ENCODE measurements at places on chromosomes 6 and 20.

DNA sequence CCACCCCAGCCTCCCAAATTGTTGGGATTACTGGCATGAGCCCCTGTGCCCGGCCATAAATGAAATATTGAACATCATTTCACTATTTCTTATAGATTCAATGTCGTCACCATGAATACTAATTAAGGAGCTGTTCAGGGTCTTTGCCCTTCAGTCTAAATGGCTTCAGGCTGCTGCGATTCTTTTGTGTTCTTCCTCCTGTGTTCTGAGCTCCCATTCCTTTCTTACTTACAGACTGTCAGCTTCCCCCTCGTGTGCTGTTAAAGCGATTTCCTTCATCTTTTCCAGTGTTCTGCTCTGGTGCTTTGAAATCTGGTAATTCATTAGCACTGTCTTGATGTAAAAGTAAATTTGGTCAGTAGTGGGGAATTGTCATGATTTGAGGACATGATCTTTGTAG, 63.3 kb upstream of the PRDM1 start:
- no peak for DNase-seq

DNA sequence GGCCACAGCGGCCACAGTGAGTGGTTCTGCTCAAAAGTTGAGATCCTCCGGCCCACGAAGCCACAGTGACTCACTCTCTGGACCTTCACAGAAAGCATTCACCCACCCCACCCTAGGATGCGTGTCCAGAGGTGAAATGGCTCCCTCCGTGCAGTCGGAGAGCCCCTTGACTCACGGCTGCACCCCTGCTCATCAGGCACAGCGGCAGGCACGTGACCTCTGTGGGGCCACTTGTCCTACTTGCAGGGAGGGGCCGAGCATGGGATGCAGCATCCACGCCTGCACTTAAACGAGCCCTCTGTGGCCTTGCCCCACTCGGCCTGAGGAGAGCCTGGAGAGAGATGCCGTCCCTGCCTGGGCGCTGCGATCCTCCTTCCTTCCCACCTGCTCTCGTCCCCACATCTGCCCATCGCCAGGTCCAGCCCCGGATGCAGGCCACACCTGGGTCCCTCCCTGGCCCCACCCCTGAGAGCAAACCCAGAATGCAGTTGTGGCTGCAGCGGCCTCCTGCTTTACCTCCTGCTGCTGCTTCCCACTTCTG, 28.7 kb downstream of the NTSR1 start:
- DNase-seq: no peak

GRCh38 chr20:2402271-2402980, 21.7 kb downstream of the TGM6 start:
- DNase-seq: no peak

- DNase-seq: no peak
Observed at GRCh38 chr6:129632172-129632613, 77.8 kb downstream of the ARHGAP18 start.

GRCh38 chr6:100846276-100846675, 34.9 kb downstream of the ASCC3 start:
- DNase-seq: no peak

- DNase-seq: no peak
Observed at GRCh38 chr6:69954733-69955132, 88.4 kb downstream of the COL19A1 start.

GRCh38 chr6:156657296-156657695, 119.9 kb upstream of the ARID1B start:
- no peak for DNase-seq

- DNase-seq: no peak
Observed at GRCh38 chr6:68126089-68126749, 508.9 kb upstream of the ADGRB3 start.

- DNase-seq: no peak
Observed at GRCh38 chr6:69622230-69622629, 174.6 kb downstream of the LMBRD1 start.

GRCh38 chr20:5843054-5843592, 92.9 kb downstream of the SHLD1 start:
- no peak for DNase-seq

DNA sequence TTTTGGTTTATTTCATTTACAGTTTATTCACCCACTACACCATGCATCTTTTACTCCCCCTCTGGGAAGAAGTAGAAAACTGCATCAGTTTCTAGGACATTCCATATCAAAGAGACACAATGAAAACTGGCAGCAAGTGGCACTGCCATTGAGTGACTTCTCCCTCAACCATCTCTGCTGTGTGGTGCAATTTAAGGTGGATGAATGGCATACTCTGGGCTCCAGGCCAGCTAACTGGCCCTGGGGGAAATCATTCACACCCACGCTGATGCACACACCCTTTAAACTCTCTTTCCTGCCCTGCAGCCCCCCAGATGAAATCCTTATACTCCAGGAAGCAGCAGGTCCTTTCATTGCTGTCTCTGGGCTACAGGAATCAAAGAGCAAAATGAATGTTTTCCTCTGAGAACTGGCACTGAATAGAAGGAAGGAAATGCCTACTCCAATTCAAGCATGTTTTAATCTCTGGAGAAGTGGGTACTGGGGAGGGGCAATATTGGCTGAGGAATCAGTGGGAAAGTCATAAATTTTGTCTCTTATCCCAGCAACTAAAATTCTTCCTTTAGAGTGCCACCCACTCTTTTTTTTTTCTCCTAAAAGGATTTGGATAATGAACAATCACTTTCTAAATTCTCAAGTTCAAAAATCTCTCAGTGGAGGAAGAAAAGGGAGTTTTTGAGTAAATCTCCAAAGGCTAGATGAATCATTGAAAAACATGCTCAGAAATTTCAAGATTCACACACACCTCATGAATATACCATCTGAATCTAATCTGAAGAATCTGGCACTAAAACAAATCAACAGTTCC, 16.9 kb upstream of the RFPL4B start:
- DNase-seq: no peak

DNA sequence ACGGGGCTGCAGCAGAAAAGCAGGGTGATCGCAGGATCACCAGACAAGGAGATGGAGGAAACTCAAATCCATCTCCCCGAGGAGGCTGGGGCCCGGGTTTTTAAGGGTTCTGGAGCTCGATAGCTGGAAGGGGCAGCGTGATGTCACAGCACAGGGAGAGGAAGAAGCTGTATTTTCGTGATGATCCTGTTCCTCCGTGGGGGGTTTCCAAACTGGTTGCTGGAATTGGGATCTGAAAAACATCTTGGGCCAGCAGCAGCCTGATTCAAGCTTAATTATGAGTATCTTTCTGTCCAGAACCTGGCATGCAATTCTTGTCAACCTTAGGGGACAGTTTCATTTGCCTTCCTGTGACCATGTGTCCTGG, 4.1 kb downstream of the CST7 start:
- DNase-seq: no peak

DNA sequence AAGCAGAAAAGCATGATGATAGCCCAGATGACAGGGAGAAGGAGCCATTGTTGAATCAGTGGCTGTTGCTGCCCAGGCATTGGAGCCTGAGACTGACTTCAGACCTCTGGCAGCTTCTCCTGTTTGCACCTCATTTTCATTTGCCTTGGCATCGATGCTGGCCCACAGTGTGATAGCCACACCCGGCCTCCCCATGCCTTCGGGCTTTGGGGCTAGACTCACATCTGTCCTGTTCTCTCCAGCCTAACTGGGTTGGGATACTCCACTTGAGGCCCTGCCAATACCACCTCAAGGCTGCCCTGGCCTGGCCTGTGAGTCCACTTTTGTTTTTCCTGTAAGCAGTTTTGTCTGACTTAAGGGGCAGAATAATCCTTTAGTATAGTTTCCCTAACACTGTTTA, 140.4 kb downstream of the UST start:
- no peak for DNase-seq

DNA sequence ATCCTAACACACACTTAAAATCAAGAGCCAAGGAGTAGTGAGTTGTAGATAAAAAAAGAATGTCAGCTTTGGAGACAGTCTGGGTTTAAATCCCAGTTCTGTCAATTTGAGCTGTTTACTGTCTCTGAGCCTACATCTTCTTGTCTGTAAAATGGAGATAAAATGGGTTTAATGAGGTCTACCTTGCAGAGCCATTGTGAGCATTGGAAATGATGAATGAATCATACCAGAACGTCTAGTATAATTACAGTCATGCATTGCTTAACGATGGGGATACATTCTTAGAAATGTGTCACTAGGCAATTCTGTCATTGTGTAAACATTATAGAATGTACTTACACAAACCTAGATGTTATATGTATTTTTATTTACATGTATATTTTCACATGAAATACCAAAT, 17.6 kb upstream of the SGK2 start:
- no peak for DNase-seq

DNA sequence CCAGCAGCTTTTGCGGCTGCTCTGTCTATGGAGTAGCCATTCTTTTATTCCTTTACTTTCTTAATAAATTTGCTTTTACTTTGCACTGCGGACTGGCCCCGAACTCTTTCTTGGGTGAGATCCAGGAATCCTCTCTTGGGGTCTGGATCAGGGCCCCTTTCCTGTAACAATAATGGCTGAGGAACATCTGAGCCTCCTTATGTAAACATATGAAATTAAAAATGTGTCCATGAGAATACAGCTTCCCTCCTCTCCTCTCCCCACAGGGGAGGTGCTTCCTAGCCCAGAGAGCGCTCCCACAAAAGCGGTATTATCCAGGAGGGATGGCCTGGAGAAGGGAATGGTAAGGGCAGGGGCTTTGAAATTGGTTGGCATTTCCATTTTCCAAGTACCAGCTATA, 81.1 kb downstream of the PSMG4 start:
- DNase-seq: no peak

DNA sequence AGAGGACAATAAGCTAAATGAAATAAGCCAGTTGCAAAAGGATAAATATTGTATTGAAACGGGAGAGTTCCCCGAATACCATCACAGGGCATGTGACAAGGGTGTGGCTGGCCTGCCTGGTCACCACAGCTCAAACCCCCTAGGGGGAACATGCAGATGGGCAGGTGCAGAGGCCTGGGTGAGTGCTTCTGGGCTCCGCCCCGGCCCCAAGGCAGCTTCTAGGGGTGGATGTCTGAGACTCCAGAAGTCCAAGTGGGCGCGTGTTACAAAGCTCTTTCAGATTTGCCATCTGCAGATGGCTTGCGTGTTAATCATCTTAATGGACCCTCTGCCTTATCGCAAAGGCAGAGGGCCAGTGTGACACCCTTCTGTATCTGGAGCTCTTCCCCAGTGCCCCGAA, 559.2 kb upstream of the IMPG1 start:
- DNase-seq: no peak

DNA sequence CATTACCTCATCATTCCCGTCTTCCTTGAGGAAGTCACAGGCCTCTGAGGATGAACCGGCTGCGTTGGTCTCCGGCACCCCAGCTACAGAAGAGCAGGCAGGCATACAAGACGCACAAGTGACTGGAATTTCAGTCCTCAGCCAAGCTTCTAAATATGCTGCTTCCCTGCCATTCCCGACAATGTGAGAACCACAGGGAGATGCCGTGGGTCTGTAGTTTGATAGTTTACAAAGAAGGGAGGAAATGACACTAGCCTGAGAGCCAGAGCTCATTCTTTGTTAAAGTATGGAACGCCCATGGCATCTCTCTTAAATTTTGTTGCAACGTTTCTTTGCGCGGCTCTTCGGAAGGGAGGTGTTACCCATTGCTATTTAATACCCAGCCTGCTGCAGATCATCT, 25.7 kb downstream of the HEBP2 start:
- DNase-seq: no peak

- no peak for DNase-seq
Observed at GRCh38 chr20:19688031-19688806, 69.8 kb upstream of the RIN2 start.

GRCh38 chr6:129679758-129680157, 30.2 kb downstream of the ARHGAP18 start:
- DNase-seq: no peak

GRCh38 chr6:112272799-112273198, 18.4 kb upstream of the LAMA4 start:
- no peak for DNase-seq

DNA sequence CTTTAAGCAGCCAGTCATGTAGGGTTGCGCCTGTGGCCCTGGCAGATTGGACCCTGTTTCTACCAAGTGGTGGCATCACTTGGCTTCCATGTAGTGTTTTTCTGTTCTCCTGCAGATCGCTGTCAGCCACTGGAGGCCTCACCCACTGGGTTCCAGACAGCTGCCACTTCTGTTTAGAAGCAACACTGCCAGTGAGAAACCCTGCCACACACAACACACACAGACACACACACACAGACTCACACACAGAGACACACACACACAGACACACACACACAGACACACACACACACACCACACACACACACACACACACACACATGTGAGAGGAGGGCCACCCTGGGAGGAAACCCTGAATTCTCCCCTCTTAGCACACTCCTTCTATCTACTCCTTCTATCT, 51.8 kb downstream of the UTRN start:
- DNase-seq: no peak

GRCh38 chr20:10508060-10508459, 73.0 kb downstream of the SLX4IP start:
- no peak for DNase-seq

- DNase-seq: no peak
Observed at GRCh38 chr6:111277819-111278218, 190.5 kb downstream of the SLC16A10 start.

DNA sequence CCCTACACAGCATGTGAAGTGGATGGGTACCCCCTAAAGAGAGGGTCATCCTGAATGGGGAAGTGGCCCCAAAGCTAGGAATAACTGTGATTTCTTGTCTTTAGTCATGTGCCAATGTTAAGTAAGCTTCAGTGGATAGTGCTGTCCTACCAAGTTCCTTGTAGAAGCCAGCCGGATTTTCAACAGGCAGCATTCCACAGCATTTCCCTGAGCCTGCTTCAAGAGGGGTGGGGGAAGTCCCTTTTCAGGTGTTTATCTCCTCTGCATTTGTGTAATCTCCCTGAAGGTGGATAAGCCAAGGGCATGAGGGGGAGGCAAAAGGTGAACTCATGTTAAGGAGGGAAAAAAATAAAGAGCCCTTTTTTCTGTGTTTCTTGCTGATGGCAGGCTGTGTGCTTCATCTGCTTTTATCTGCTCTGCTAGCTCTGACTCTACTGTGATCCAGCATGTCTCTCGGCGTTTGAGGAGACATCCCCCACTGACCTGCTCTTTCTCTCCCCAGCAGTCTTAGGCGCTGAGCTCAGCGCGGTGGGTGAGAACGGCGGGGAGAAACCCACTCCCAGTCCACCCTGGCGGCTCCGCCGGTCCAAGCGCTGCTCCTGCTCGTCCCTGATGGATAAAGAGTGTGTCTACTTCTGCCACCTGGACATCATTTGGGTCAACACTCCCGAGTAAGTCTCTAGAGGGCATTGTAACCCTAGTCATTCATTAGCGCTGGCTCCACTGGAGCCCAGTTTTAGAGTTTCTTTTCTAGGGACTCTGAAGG, 1.9 kb downstream of the EDN1 start:
- no peak for DNase-seq

- no peak for DNase-seq
Observed at GRCh38 chr6:156948277-156948676, 171.1 kb downstream of the ARID1B start.

DNA sequence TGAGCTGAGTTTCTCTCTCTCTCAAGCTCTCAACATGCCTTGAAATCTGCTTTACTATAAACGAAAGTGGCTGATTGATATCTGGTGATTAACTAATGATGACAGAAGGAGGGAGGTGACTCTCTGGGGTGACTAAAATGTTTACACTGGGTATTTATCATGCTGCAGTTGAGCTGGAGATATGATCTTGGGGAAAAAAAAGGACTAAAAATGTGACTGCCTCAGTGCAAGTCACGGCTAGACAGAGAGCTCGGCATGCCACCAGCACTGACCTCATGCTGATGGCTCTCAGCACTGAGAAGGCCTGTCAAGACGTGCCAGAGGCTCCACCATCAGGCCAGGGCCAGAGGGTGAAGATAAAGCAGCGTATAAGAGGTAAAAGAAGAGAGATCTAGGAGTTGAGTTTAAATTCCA, 103.1 kb upstream of the SPACA1 start:
- DNase-seq: no peak
